ENCODE measurements at places on chromosomes 1 and 21.

GRCh38 chr1:201214461-201214860 lies 23.8 kb downstream of the IGFN1 start:
- peak; percentile 26 for DNase-seq

DNA sequence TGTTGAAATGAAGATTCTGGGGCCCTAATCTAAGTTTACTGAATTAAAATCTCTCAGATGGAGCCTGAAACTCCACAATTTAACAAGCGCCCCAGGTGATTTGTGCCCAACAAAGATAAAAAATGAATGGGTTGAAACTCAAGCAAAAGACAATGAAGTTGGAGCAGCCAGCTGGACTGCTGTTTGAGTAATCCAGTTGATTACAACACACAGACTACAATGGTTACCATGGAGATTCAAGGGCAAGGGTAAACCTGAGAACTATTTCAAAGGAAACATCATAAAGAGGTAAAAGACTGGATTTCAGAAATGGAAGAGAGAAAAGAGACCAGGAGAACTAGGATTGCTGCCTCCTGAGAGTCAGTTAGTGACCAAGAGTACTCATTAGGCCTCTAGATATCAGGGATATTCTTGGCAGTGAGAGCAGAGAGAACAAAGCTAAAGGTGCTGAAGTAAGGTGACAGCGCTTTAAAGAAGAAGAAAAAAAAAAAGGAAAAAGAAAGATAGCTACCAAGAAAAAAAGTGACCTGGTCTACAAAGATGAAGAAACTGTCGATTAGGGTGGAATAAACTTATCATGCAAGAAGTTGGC lies 44.5 kb downstream of the LRRC53 start:
- no peak for DNase-seq

- peak; percentile 68 for DNase-seq
Measured at GRCh38 chr1:181033128-181033798, 520 bp upstream of the MR1 start.

- DNase-seq, result no peak
Measured at GRCh38 chr1:19981507-19982312, 2.3 kb upstream of the PLA2G2A start.

GRCh38 chr21:34938089-34938764 lies 110.9 kb downstream of the RUNX1 start:
- no peak for DNase-seq

- DNase-seq, result no peak
Measured at GRCh38 chr1:248815407-248816034, 10.2 kb downstream of the SH3BP5L start.

- no peak for DNase-seq
Measured at GRCh38 chr1:77103486-77103885, 115.7 kb downstream of the PIGK start.

GRCh38 chr1:245671966-245672767 lies 517.4 kb downstream of the KIF26B start:
- no peak for DNase-seq

DNA sequence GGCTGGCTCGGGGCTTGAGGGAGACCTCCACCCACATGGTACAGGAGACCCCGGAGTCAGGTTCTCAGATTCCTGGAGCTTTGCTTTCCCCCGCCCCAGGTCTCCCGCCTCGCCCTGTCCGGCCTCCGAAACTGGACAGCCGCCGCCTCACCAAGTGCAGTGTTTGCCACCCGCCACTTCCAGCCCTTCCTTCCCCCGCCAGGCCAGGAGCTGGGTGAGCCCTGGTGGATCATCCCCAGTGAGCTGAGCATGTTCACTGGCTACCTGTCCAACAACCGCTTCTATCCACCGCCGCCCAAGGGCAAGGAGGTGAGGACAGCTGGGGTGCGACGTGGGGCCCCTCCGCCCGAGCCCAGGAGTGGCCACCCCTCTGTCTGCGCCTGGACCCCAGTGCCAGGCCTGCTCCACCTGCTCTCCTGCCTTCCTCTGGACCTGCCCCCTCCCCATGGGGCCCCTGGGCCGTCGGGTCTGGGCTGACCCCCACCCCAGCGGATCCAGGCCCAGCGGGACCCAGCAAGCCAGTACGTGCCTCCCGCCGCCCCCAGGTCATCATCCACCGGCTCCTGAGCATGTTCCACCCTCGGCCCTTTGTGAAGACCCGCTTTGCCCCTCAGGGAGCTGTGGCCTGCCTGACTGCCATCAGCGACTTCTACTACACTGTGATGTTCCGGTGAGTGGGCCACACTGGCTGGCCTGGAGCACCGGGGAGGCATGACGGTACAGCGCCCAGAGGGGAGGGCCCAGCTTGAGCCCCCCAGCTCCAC lies 8.7 kb downstream of the SELENON start:
- DNase-seq, result no peak

DNA sequence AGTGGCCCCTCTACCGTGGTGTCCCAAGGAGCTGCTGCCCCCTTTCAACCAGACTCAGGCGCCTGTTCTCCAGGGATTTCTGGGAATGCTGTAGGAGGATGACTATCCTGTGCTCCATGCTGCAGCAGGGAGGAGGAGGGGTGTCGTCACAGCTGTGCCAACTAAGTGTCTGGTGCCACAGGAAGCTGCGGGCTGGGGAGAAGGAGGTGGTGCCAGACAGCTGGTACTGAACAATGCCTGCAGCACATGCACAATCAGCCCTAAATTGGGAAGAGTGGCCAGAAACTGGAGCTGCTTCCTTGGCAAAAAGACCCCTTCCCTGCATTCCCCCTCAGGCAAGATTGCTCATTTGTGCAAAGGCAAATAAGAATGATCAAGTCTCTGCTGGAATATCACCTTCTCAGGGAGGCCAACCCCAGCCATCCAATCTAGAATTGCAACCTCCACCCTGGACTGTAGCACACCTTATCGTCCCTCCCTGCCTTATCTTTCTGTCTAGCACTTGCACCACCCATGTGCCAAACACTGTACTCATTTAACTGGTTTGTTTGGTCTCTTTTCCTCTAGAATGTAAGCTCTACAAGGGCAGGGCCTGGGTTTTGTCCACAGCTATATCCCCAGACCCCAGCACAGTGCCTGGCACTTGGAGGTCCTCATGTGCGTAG lies 33.3 kb downstream of the LAMB3 start:
- no peak for DNase-seq

DNA sequence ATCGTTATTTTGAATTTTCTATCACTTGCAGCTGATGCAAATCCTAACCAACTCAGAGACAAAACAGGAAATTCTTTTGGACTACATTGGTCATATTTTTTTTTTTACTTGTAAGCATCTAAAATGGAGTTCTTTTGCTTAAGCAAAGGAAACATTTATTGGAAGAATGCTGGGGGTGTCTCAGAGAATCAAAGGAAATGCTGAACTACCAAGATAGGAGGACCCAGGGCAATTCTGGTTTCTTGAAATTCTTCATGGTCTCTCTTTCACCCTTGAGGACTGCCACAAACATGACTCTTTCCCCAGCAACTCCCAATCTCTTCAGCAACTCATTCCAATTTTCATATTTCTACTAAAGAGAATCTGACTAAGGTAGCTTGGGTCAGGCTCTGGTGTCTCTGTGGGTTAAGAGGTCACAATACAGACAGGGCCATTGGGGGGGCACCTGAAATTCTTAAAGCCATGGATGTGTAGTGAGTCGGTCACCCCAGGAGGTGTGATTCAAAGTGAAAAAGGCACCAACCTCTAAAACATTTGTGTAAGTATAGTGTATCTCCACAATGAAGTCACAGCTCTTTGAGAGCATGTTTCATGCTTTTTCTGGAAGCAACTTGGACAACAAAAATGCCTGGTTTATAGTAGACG lies 171.1 kb upstream of the FGGY start:
- no peak for DNase-seq

GRCh38 chr1:203103829-203104495 lies 18.1 kb upstream of the MYOG start:
- DNase-seq, result no peak

DNA sequence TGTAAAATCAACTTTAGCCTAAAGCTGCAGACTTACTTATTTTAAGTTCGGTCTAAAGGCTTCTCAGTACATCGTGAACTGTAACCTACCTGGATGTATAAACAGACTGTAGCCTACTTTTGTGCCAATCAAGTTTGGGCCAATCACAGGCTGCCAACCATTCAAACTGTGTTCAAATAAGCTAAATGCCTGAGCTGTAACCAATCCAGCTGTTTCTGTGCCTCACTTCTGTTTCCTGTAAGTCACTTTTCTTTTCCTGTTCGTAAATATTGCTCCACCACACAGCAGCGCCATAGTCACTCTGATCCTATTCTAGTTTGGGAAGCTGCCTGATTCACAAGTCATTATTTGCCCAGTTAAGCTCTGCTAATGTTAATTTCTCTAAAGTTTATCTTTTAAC lies 37.5 kb upstream of the SLAMF9 start:
- peak; percentile 49 for DNase-seq

- no peak for DNase-seq
Measured at GRCh38 chr21:25689226-25689625, 45.5 kb downstream of the ATP5PF start.

- no peak for DNase-seq
Measured at GRCh38 chr1:47703156-47703825, 265.4 kb downstream of the FOXD2 start.

DNA sequence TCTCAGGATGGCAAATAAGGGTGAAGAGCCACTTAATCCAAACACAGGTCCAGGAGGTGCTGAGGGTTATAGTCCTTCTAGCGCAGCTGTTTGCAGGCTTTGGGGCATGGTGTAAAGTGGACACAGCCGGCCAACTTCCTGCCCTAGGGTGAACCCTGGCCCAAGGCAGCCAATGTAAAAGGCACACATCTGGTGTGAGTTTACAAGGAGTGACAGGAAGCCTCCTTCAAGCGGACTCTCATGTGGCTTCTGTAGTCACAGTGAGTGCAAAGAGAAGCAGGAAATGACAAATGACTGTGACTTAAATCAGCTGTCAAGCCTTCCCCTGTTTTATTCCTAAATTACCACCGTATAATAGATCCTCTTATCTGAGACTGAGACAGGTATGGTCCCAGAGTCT lies 213.0 kb downstream of the CRB1 start:
- no peak for DNase-seq

DNA sequence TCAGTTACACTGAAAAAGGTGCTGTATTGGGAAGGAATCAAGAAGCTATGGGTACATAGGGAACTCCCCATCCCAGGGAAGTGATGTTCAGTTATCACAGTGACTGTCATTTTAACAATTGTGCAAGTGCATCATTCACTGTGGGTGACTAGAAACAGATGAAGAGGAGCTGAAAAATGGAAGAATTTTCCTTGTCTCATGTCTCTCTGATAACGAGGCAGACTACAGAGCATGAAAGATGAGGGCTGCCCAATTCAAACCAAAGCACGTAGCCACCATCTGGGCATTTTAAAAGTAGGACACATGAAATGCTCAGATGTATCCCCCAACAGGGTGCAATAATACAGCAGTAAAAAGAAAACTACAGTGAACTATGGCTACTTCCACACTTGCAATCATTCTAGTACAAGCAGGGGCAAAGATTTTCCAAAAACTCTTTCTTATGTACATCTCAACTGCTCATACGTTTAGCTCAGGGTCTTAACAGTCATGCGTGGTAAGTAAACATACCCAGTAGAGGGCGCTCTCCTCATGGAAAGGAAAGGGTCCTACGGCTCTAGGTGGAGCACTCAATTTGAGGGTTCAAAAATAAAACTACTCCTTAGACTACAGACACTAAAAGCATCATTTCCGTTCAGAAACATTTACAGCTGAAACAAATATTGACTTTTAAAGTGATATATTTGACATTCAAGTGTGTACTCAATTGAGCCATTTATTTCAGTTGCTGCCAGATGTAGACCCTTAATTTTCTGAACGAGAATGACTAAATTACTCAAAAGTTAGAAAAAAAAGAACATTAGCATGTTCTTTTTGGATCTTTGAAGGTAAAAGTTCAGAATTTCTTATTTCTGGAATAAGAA lies 143.2 kb downstream of the KCTD3 start:
- peak; percentile 85 for DNase-seq

DNA sequence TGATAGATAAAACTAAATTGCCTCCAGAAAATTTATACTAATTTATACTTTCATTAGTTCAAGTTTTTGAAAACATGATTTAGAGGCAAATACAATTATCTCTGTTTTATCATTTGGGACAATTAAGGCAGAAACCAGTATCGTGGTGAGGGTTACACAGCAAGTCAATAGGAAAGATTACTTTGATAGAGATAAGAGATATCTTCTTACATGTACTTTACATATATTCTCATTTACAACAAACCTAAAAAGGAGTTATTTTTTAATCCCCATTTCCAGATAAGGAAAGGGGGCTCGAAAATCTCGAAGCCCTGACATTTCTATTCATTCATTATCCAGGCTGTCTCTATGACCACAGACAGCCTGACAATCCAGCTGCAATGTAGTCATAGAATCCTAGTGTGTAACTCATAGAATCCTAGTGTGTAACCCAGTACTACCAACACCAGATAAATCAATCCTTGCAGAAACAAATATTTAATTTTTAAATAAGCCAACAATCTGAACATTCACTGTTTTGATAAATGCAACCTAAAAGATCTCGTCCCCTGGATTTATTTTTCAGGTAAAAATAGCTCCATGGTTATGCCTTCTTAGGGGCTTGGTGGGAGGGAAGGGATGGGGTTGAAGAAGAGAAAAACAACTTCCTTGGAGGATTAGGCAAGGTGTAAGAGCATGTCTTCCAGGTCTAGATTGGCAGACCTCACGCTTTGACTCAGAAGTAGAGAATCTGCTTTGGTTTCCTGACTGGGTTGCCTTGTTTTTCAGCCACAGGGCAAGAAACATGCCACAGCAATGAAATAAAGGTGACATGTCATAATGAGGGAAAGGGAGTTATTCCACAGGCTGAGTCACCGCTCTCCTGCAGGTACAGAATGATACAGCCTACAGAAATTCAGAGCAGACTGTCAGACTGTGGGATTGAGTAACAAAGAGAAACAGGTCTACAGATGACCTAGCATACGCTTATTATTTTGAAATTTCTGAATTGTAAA lies 45.6 kb downstream of the IRF2BP2 start:
- no peak for DNase-seq

- peak; percentile 60 for DNase-seq
Measured at GRCh38 chr1:64505232-64505943, 35.5 kb downstream of the CACHD1 start.

- DNase-seq, result peak; percentile 73
Measured at GRCh38 chr21:39153373-39153772, 29.9 kb downstream of the PSMG1 start.

- DNase-seq, result peak; percentile 32
Measured at GRCh38 chr1:70961374-70961975, 86.1 kb downstream of the PTGER3 start.

- peak; percentile 50 for DNase-seq
Measured at GRCh38 chr21:36551731-36552433, 72.0 kb upstream of the CLDN14 start.

All from hematopoietic multipotent progenitor cell treated with erythropoietin and hydrocortisone succinate and interleukin-3 and kit ligand, for 6 days (in vitro differentiated cells).